ENCODE measurements at places on chromosomes 6 and 20. TPM values are rescaled to one million over a fixed set of nuclear protein-coding genes. Genes with fewer than 3 reads are reported as not detected.

The CD83 gene
- 16.7 TPM for total RNA-seq

The CGA gene
- total RNA-seq = 1.9 TPM

The MRAP2 gene
- 32.9 TPM for total RNA-seq

The FNDC1 gene
- 102 TPM for total RNA-seq

The PDE10A gene
- 14.0 TPM for total RNA-seq

The SLC22A2 gene
- 0.62 TPM for total RNA-seq

The SNPH gene
- total RNA-seq = 5.7 TPM

The TREML2 gene
- 0.10 TPM for total RNA-seq

The KIFC1 gene
- total RNA-seq = 12.2 TPM

The KIAA1755 gene
- 5.0 TPM for total RNA-seq

The GFOD1 gene
- total RNA-seq = 16.0 TPM

The RRP36 gene
- total RNA-seq = 45.0 TPM

The TRAPPC3L gene
- 0.31 TPM for total RNA-seq

The KCNS1 gene
- total RNA-seq = 1.1 TPM

The CDK5RAP1 gene
- 24.3 TPM for total RNA-seq

The GNAS-AS1 gene
- total RNA-seq = 2.5 TPM

The IL20RA gene
- total RNA-seq = 4.6 TPM

The HSPA1L gene
- total RNA-seq = 4.5 TPM

The BTNL2 gene
- not detected for total RNA-seq

The PROKR2 gene
- not detected for total RNA-seq

The TGM3 gene
- 14.5 TPM for total RNA-seq

The EYS gene
- total RNA-seq = 1.0 TPM

The SLC17A9 gene
- 2.3 TPM for total RNA-seq

The PACSIN1 gene
- total RNA-seq = 0.10 TPM

The CNKSR3 gene
- 14.8 TPM for total RNA-seq

The STMND1 gene
- total RNA-seq = not detected

The PRR18 gene
- 0.10 TPM for total RNA-seq

The HEY2 gene
- 2.4 TPM for total RNA-seq

The PRSS35 gene
- 12.4 TPM for total RNA-seq

The GATA5 gene
- not detected for total RNA-seq

The CST1 gene
- not detected for total RNA-seq

The LRRC1 gene
- total RNA-seq = 19.1 TPM

The C20orf144 gene
- not detected for total RNA-seq

The DNAH8 gene
- total RNA-seq = 3.0 TPM

The PKIB gene
- 7.1 TPM for total RNA-seq

The ADAT2 gene
- total RNA-seq = 9.3 TPM

The SLC16A10 gene
- 32.2 TPM for total RNA-seq

The KHDC1L gene
- not detected for total RNA-seq

The RPP40 gene
- 7.0 TPM for total RNA-seq

The MROH8 gene
- 10.5 TPM for total RNA-seq

The HLA-G gene
- not detected for total RNA-seq

The TPX2 gene
- total RNA-seq = 19.6 TPM

The CASP8AP2 gene
- 26.9 TPM for total RNA-seq

The NRSN1 gene
- total RNA-seq = 0.51 TPM

The SLC22A16 gene
- 1.3 TPM for total RNA-seq

The DUSP22 gene
- total RNA-seq = 31.8 TPM

The TRIM40 gene
- total RNA-seq = not detected

The MYLK2 gene
- total RNA-seq = 55.9 TPM

The PTPRT gene
- total RNA-seq = 0.92 TPM

The SLC9A8 gene
- total RNA-seq = 4.3 TPM

The CALHM6 gene
- not detected for total RNA-seq

The TNNC2 gene
- total RNA-seq = 2,441 TPM

The C20orf141 gene
- total RNA-seq = not detected

The OPRL1 gene
- total RNA-seq = 0.62 TPM

The GPLD1 gene
- 1.3 TPM for total RNA-seq

The SYNJ2 gene
- 15.4 TPM for total RNA-seq
